Activated naive CD4-positive, alpha-beta T cell treated with anti-CD3 and anti-CD28 coated beads, Interleukin-2, amount 50 U/mL, for 72 hours (primary cell): ENCODE measurements at places on chromosomes 12 and 14. TPM values are rescaled to one million over a fixed set of nuclear protein-coding genes. Genes with fewer than 3 reads are reported as not detected.

- no peak for DNase-seq
Measured at GRCh38 chr12:98478606-98479005, 36.8 kb upstream of the TMPO start.

The BCL2L2 gene
- 2.3 TPM for total RNA-seq

DNA sequence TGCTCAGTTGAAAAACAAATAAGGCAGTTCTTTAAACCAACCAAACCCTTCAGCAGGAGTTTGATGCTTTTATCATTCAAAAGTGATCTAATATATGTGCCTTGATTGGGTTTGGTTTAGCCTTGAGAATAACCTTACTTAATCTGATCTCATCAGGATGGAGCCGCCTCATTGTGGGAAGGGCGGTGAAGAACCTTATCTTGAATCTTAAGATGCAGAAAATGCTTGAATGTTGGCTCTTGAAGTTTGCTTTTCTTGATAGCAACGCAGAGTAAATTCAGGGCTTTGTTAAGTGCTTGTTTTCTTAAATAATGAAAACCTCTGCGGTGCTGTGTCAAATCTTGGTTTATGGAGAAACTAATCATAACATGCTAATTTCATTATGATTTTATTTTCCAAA lies 138.2 kb downstream of the MON2 start:
- DNase-seq: no peak

DNA sequence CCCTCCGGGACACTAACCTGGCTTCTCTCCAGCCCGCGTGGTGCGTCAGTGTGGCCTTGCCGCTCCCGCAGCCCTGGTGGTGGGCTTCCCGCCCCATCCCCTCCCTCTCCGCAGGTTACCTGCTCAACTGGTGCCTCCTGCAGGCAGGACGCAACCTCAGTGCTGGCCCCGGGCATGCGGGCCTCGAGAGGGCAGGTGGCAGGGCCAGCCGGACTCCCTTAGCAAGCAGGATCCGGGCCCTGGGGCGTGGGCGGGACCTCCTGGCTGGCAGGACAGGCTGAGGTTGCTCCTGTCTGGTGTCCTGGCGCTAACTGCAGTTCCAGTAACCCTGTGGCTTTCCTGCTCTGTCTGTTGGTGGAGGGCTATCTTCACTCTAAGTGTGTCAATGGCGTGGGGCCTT lies 8.6 kb upstream of the ADSS1 start:
- DNase-seq: no peak

DNA sequence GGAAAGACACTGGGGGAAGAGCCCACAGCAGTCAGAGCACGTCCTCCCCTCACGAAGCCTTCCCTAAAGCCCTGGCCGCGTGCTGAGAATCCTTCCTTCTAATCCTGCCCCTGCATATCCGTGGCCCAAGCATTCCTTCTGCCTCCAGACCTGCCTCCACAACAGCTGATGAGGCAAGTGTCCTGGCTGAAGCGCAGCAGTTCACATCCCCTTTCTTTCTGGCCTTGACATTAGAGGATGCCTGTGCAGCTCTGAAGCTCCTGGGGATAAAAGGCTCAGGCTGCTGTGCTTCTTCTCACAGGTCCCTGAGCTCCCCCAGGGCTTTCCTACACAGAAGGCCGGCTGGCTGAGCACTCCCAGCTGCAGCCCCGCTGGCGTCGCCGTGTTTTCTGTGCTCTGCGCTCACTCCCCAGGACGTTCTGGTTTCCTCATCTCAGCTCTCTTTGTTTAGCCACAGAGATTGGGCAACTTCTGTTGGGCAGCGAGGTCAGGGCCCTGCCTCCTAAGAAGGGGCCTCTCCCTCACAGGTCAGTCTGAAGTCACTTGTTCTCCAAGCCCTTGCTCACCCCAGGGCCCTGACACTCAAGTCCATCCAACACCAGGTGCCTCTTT lies 45.8 kb downstream of the NINJ2 start:
- no peak for DNase-seq

The TSPAN8 gene
- total RNA-seq: not detected

- DNase-seq: no peak
Measured at GRCh38 chr14:71773898-71774481, 158.2 kb upstream of the RGS6 start.

The CLEC2A gene
- not detected for total RNA-seq

GRCh38 chr12:116087399-116087798 lies 190.1 kb downstream of the MED13L start:
- DNase-seq: no peak

The RIPK3 gene
- 11.1 TPM for total RNA-seq

GRCh38 chr14:79044894-79045624 lies 874.9 kb downstream of the NRXN3 start:
- no peak for DNase-seq

The ATP5F1B gene
- total RNA-seq: 897 TPM

DNA sequence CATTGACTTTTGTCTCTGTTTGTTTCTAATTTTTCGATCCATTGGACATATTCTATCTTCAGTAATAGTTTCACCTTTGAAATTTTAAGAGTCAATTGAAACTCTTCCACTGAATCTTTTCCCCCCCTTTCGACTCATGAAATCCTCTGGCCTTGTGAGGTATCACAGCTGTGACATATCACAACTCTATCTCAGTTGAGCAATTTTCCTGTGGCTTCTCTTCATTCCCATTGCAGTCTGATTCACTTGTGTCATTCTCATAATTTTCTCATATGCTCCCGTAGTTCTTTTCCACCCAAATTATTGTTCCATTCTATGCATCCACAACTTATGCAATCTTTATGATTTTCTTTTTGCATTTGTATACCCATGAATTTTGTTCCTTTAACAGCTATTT lies 261.6 kb downstream of the DACT1 start:
- DNase-seq: no peak

DNA sequence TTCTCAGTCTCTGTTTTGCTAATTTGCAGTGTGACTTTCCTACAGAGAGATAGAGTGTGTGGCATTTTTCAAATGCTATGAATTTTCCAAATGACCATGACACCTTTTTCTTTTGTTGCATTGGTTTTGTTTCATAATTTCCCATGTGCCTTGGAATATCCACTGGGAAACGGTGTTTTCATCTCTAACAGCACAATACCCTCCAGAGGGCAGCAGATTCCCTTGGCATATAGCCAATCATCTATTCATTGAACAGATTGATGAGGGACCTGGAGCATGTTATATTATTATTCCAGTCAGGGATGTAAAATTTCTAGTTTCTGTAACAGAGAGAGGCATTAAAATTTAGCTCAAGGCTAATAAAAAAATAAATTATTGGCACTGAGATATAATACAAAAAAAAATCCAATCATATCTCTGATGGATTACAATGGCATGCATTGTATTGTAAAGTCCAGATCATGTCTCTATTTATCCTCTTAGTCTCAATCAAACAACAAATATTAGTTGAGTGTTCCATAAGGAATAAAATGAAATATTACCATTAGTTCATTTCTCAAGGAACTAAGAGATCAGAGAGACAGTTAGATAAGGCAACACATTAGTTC lies 29.6 kb upstream of the NTN4 start:
- DNase-seq: no peak

The OTX2 gene
- total RNA-seq: not detected

GRCh38 chr14:61385002-61385685 lies 63.8 kb downstream of the PRKCH start:
- DNase-seq: no peak

- no peak for DNase-seq
Measured at GRCh38 chr12:14913381-14913781, 25.0 kb downstream of the ERP27 start.

The DLK1 gene
- total RNA-seq: not detected

The GPR65 gene
- total RNA-seq: 13.8 TPM

- no peak for DNase-seq
Measured at GRCh38 chr12:45974171-45974719, 16.1 kb downstream of the SCAF11 start.

GRCh38 chr12:1471224-1471623 lies 123.2 kb downstream of the FBXL14 start:
- DNase-seq: no peak

GRCh38 chr14:68177728-68178127 lies 358.1 kb downstream of the RAD51B start:
- DNase-seq: no peak

- DNase-seq: no peak
Measured at GRCh38 chr14:91218014-91218413, 26.5 kb downstream of the GPR68 start.

The PRR4 gene
- 2.4 TPM for total RNA-seq

- DNase-seq: peak; percentile 42
Measured at GRCh38 chr12:116916714-116917114, 6.0 kb downstream of the FBXW8 start.

- DNase-seq: no peak
Measured at GRCh38 chr12:51324953-51325352, 979 bp upstream of the BIN2 start.

The PPFIA2 gene
- not detected for total RNA-seq

- DNase-seq: no peak
Measured at GRCh38 chr12:54412786-54413185, 6.3 kb downstream of the ITGA5 start.

The AICDA gene
- total RNA-seq: not detected

DNA sequence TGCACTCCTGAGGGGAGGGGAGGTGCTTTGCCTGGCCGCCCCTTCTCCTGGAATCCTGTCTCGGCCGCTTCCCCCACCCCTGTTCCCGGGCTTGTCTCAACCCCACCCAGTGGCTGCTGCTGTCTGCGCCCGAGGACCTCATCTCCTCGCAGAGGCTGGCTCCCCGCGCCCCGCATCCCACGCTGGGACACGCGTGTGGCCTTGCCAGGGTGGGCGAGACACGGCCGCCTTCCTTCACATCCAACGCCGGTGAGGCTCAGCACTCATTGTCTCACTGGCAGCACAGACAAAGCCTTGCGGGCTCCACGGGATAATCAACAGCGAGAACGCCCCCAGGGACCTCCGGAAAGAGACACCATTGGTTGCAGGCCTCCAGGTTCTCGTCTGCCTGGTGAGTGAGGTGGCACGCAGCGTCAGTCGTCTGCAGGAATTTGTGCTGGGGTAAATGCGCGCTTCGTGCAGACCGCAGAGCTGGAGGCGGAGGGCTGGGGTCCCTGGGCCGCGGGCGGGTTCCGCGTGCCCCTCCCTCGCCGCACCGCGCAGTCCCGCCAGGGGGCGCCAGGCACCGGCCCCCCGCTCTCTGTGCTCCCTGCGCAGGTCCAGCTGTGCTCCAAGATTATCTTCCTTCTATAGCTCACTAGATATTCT lies 26.8 kb downstream of the CCDC177 start:
- peak; percentile 63 for DNase-seq

DNA sequence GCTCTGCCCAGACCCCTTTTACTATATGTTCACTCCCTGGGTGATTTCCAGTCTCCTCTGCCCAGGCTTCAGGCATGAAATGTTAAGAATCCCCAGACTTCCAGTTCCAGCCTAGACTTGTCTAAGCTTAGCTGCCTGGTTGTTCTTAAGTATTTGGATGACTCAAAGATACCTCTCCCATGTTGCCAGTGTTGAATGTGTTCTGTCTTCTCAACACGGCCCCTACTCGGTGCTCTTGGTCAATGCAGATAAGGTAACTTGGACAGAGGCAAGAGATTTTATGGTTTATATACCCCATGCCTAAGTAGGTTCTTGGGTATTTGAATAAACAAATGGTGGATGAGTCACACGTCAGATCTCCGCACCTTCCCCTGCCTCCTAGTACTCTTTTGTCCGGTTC lies 13.6 kb downstream of the PIWIL1 start:
- DNase-seq: no peak

DNA sequence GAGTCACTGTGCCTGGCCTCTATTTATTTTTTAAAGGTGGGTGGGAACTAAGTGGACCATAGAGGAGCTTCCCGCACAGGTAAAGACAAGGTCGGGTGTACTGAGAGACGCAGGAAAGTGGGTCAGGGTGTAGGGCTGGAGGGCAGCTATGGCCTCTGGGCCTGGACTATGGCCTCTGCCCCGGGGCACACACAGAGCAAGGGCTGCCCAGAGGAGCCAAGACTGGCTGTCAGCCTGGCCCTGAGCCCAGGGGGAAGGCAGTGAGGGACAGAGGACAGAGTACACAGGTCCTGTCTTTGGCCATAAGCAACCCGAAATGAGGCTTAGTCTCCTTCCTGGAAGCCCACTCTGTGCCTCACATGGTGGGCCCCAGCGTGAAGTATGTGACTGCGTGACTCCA lies 102.1 kb upstream of the PRB2 start:
- no peak for DNase-seq

The ETFBKMT gene
- total RNA-seq: 1.3 TPM

- DNase-seq: no peak
Measured at GRCh38 chr14:30884901-30885300, 10.5 kb downstream of the COCH start.
